ENCODE measurements at places on chromosomes 1 and 21. TPM values are rescaled to one million over a fixed set of nuclear protein-coding genes. Genes with fewer than 3 reads are reported as not detected.

C1orf167 gene
- total RNA-seq: not detected

LEMD1 gene
- not detected for total RNA-seq

TEX38 gene
- total RNA-seq: not detected

IGFN1 gene
- not detected for total RNA-seq

SLC45A1 gene
- 3.2 TPM for total RNA-seq

C1orf185 gene
- total RNA-seq: not detected

RIMS3 gene
- 1.6 TPM for total RNA-seq

SLC25A24 gene
- total RNA-seq: 46.0 TPM

FNDC10 gene
- not detected for total RNA-seq

RIMKLA gene
- total RNA-seq: 0.38 TPM
